ENCODE measurements at places on chromosomes 1 and 21.
A peak's percentile ranks its signal among the peaks of the same experiment; 100 is the strongest.

DNA sequence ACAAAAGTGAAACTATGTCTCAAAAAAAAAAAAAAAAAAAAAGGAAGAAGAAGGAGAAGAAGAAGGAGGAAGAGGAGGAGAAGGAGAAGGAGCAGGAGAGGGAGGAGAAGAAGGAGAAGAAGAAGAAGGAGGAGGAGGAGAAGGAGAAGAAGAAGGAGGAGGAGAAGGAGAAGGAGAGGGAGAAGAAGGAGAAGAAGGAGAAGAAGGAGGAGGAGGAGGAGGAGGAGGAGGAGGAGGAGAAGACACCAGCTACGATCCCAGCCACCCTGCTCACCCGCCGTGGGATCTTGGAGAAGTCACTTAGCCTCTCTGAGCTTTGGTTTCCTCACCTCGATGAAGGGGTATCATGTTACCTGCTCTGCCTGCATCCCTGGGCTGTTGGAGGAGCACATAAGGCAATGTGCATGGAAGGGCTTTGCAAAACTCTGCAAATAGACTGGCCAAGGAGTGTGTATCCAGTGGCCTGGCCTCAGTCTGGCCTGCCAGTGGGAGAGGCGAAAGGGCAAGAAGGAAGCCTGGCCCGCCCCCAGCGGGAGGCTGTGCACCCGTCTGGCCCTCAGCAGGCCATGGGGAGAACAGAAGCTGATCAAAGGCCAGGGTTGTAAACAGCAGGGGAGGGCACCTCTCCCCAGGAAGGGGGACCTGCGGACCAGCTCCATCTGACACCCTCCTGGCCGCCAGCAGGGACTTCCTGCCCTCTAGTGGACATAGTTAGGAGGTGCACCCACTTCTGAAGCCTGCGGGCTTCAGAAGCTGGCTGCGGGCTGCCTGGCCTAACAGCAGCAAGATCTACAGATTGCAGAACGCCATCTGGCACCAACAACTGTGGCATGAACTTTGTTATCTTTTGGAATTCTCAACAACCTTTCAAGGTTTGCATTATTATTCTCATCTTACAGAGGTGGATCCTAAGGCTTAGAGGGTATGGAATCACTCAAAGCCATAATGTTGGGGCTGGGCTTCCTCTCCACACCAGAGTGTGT is 19.2 kb upstream of the CDK18 start:
- peak; percentile 55 for DNase-seq

GRCh38 chr1:242847390-242847993 is 323.0 kb upstream of the PLD5 start:
- no peak for DNase-seq

DNA sequence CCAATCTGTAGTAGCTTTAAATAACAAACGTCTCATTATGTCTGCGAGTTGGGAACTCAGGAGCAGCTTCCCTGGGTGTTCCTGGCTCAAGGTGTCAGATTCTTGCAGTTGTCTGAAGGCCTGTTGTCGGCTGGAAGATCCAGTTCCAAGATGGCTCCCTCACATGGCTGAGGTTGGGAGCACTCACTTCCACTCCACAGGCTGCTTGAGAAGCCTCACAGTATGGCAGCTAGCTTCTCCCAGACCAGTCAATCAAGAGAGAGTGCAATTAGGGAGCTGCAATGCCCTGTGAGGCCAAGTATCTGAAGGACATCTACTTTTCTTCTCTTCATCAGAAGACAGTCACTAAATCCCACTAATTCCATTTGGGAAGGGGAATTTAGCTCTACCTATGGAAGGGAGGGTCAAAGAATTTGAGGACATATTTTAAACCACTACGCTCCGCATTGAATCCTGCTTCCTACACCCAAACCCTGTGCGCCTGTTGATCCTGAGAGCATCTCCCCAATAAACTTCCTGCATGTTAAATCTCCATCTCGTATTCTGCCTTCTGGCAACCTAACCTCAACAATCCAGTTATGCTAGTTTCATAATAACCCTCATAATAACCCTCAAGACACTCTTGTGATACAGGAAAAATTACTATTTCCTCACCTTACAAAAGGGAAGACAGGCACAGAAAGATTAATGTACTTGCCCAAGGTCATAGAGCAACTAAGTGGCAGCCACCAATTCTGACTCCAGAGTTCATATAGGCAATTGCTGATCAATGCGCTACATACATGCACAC is 3.6 kb upstream of the VPS26C start:
- DNase-seq = no peak

DNA sequence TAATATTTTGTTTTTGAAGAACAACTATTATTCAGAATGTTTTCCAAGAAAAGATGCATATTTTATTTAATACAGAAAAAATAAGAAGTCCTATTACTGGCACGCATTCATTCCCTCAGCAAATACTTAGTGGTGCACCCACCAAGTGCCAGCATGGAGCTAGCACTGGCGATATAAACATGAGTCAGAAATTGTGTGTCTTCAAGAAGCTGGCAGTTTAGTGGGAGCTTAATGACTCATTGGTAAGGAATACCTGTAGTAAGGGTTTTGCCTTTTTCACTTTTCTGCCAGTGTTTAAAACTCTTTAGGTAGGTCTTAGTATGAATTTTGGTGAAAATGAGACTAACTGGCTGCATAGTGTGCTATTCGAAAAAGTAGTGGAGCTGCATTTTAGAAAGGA is 6.3 kb downstream of the MAGI3 start:
- no peak for DNase-seq

DNA sequence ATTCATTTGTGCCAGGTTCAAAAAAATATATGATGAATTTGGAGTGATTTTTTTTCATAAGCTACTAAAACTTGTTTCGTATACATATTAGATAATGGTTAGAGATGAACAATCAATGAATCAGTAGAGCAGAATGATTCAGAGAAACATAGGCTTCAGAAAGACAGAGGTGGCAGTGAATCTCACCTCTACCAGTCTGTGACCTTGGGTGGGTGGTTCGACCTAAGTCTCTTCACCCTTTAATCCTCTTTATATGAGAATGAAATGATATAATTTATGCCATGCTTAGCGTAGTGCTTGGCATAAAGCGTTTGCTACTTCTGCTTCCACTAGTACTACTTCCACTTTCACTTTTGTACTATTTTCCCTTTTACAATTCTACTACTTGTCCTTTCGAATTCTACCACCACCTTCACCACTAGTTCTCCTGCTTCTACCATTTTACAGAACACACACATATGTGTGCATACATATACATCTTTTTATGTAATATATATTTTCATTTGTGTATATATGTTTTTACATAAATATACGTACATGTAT is 45.1 kb downstream of the FYB2 start:
- DNase-seq = no peak

GRCh38 chr1:62906428-62906886 is 122.5 kb downstream of the ATG4C start:
- DNase-seq = no peak

DNA sequence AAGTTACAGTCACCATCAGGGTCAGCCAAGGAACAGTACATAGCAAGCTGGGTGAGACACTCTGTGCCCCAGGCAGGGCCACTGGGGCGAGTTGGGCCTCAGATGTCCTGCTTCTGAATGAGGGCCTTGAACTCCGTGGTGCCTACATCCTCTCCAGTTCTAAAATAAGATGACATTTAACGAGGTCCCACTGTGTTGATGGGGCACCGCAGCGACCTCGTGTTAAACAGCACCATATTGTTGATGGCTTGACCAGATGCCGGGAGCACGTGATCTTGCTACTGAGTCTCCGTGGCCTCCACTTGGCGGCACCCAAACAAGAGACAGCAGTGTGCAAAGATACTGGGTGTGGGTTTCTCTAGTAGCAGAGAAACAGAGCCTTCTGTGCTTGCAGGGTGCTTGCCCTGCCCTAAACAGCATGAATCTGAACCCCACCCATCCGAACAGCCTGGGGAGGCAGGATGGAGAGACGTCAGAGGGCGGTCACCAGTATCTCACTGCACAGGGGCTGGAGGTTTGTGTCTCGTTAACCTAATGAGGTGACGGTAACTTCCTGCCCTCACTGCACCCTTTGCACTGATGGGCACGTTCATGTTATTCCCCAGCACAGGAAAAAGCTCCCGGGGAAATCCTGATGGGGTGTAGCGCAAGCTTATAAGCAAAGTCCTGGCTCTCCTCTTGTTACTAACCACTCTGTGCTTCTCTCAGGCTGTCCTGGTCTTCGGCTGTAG is 324.4 kb downstream of the AJAP1 start:
- no peak for DNase-seq

DNA sequence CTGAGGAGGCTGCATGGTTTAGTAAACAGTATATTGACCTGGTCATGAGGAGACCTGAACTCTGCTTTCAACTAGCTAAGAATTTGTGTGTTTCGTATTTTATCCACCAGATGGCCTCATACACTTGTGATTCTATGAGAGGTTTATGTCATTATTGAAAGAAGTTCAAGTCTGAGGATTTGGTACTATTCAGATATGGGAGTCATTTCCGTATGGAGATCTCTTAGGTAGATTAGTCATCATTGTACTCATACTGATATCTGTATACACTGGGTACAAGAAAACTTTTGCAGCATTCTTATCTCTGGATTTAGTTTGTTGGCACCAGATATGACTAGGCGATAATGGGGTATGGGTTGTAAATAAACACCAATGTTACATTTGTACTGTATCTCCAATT is 26.6 kb downstream of the ATF6 start:
- DNase-seq = no peak

DNA sequence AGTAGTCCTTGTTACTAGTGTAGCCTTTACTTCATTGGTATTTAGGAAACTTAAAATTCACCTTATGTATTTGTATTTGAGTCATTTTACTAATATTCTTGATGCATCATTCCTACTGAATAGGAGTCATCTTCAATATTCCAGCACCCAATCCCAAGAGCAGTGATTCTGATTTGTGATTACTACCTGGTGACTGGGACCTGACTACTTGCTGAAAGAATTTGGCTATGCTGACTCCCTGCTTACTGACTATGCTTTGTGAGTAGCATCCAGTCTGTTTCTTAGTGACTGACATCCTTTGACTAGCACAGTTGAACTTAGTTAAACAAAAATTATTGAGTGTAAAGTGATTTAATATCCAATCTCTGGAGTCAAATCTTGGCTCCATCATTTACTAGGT is 129.9 kb upstream of the NEGR1 start:
- no peak for DNase-seq

DNA sequence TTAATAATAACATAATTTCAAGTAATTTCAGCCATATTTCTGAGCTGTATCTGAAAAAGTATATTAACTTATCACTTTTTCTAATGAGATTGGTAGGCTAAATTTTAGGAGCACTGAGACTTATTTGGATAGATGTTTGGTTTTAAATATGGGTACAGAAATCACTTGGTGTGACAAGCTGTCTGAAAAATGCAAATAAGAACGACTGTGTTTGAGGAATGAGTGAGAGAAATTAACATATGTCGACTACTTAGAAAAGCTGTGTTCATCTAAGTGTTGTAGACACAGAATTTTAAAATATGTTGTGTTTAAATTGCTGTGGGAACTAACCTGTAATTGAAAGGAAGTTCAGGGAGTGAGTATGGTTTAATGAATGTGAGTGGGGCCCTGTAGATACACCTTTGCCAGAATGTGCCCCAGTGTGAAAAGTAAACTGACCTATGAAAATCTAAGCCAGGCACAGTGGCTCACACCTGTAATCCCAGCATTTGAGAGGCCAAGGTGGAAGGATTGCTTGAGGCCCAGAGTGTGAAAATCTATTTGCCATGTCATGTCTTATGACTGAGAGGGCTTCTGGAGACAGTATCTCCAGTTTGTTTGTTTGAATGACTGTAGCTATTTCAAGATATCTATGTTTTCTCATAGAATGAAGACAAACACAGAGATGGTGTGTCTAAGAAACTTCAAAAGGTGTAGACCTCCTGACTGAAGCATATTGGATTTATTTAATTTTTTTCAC is 53.8 kb upstream of the LRRC8C start:
- DNase-seq = no peak

DNA sequence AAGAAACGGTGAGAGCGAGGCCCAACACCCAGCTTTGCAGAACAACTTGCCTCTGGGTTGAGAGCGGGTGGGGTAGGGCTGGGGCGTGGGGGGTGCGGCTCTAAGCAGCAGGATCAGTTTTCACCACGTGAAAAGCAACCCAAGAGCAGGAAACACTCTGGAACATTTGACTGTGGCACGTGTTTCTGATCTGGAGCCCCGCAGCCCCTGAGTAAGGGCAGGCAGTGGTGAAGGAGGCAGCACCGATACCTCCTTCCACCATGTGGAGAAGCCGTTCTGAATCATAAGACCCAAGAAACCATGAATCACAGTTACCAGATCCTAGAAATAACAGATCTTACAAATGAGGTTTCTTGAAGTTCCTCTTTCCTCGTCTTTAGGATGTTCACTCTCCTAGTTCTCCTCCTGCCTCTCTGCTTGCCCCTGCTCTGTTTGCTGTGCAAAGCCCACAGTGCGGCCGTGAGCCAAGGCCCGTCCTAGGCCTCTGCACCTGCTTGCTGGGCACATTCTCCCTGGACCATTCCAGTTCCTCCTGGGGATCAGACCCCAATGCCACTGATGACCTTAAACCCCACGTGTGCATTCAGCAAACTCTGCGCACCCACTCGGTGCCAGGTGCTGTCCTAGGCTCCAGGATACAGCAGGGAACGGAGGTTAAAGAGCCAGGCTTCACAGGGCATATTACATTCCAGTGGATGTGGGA is 31.9 kb downstream of the SLC1A7 start:
- no peak for DNase-seq

GRCh38 chr1:179476484-179476883 is 99.3 kb downstream of the NPHS2 start:
- DNase-seq = no peak

DNA sequence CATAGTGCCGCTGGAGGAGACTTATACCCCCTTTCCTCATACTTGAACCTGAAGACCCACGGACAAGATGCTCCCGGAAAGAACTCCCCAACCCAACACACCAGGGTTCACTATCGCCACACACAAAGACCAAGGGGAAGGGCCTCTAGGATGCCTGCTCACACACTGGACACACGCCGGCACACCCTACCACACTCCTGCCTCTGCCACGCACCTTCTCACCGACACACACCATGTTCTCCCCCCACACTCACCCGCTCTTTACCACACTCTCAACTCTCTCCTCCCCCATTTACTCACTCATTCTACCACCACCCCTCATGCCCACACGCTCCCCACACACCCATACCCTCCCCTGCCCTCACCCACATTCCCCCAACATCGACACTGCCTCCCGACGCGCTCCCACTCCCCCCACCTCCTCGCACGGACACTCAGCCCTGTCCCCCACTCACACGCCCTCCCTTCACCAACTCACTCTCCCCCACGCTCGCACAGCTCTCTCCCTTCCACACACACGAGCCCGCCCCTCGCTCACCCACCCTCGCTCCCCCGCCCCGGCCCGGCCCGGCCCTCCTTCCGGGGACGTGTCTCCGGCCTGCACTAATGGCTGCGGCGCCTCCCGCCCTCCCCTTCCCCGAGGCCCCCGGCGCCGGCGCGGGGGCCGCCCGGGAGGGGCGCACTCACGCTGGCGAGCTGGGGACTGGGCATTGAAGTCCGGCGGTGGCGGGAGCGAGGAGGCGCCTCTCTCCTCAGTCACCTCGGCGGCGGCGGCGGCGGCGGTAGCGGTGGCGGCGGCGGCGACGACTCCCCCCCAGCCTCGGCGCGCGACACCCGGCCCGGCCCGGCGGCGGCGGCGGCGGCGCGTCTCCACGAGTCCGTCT is 626 bp downstream of the PTP4A2 start:
- peak; percentile 91 for DNase-seq
